WTC11 (cell line): ENCODE measurements at places on chromosomes 4 and X.

GRCh38 chr4:112002248-112002661 lies 143.0 kb upstream of the FAM241A start:
- no peak for DNase-seq

- DNase-seq, result no peak
Observed at GRCh38 chr4:165359506-165359905, 19.3 kb upstream of the CPE start.

- no peak for DNase-seq
Observed at GRCh38 chr4:123325241-123325681, 71.3 kb upstream of the SPRY1 start.

DNA sequence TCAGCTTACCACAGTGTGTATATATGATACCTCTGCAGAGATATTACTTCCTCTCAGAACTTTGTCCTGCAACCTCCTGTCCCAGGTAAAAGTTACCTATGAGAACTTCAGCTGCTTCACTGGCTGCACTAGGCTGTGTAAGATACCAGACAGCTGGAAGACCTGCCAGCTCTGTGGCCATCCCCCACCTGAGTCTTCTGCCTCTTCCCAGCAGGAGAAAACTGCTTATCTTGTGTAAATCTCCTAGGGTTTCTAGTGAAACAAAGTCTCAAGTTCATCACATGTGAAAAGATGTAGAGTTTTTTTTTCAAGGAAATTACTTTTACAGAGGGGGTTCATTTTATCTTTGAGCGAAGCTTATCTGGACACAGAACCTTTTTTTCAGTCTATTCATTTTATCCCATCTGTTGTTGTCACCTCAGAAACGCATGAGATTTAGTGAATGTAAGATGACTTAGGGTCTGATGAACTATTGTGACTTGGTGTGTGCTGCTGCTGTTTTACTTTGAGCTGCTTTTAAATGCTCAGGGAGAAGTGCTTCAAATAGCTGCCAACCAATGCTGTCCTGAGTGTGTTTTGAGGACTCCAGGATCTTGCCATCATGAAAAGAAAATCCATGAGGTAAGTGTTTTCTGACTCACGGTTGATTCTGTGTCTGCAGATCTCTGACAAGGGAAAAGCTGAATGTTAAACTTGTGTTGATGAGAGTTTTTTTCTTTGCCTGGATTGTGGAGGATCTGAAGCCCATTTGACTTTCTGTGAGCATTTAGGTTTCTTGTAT lies 187.8 kb downstream of the FRAS1 start:
- no peak for DNase-seq

- DNase-seq, result no peak
Observed at GRCh38 chr4:14513471-14513870, 488.8 kb upstream of the CPEB2 start.

GRCh38 chrX:13742397-13743176 lies 8.0 kb downstream of the OFD1 start:
- no peak for DNase-seq

GRCh38 chrX:43973249-43974099 lies at the start of gene NDP:
NDP (minus strand) TSS chrX:43973390; CDS start chrX:43958645, 14,745 bp downstream.
- peak; percentile 16 for DNase-seq

DNA sequence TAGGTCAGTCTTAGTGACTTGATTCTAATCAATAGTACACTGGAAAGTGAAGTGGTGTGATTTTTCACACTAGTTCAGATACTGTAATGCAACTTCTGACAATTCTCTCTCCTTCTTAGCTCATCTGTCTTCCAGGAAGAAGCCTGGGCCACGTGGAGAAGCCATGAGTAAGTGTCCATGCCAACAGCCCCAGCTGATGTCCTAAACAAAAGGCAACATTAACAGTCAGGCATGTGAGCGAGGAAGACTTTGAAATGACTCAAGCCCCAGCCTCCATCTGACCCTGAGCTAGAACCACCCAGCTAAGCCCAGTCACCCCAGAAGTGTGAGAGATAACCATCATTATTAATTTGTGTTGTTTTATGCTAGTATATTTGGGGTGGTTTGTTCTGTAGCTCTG lies 115.7 kb upstream of the MAGEB16 start:
- no peak for DNase-seq

DNA sequence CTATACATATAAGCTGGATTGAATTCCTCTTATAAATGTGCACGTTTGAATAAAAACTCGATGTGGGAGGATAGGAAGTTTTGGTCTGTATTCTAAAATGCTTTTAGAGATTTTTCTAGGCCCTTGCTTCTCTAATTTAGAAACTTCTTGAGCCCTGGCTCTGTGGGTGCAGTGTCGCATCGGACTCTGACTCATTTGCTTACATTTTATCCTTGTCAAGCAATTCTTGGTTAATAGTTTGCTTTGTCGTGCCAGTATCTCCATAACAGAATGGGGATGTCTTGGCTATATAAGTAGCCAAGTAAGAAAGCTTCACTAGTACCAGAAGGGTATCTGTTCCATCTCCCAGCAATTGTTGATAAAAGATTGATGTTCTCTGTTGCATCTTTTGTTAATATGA lies 10.7 kb downstream of the SGMS2 start:
- DNase-seq, result no peak

GRCh38 chrX:12999422-12999821 lies 24.5 kb downstream of the TMSB4X start:
- DNase-seq, result no peak

- DNase-seq, result no peak
Observed at GRCh38 chr4:12911750-12912358, 572.3 kb downstream of the RAB28 start.

GRCh38 chr4:147088146-147088545 lies 142.5 kb upstream of the TTC29 start:
- DNase-seq, result no peak

- DNase-seq, result no peak
Observed at GRCh38 chr4:41631523-41631922, 93.6 kb downstream of the LIMCH1 start.

GRCh38 chr4:1419708-1420107 lies 13.5 kb upstream of the NKX1-1 start:
- no peak for DNase-seq

DNA sequence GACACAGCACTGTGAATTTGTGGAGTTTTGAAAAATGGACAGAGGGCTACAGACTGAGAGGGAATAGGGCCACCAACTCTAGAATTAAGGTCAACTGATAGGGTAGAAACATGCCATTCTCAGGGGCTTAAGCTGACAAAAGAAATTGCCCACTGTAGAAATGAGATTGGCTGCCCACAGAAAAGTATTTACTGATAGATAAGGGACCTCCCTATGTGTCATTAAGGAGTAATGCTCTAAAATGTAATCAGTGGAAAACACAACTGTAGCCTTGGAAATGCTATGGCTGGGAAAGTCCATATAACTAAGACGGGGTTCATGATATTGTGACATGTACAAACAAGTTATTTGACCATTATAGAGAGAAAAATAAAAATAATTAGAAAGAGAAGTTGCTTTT lies 4.6 kb downstream of the RTL9 start:
- DNase-seq, result no peak

GRCh38 chrX:149491812-149492211 lies 13.3 kb downstream of the IDS start:
- no peak for DNase-seq

DNA sequence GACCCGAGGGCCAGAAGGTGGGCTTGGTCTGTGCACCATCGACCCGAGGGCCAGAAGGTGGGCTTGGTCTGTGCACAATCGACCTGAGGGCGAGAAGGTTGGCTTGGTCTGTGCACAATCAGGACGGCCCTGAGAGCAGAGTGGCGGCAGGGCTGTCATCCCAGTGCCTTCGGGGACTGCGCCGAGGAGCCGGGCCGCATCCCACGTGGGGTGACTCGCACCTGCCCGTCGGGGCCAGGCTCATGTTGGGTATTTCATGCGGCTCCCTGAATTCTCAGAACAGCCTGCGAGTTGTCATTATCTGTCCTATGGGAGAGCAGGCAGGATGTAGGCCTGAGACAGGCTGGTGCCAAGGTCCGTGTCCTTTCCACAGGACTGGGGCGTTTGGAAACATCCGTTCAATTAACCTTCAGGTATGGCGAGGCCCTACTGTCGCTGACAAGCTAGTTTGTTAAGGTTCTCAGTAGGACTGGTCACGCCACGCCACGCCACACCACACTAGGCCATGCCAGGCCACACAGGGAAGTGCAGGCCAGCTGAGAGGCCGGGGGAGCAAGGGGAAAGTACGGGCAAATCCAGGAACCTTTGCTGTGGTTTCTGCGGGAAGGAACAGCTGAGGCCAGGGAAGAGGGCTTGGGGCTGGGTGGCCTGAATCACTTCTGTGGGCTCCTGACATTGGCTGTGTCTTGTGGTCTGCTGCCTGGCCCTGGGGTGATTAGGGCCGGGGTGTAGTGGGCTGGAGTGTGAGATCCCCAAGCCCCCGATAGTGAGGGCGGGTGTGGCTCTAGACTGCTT lies 182.9 kb downstream of the AFAP1 start:
- DNase-seq, result no peak

- no peak for DNase-seq
Observed at GRCh38 chr4:188242041-188242440, 102.8 kb downstream of the TRIML1 start.
